NCI-H1048 (cell line): ENCODE measurements at places on chromosomes 16 and 17.

- DNase-seq: no peak
Measured at GRCh38 chr17:50035945-50036344, 20.0 kb upstream of the ITGA3 start.

DNA sequence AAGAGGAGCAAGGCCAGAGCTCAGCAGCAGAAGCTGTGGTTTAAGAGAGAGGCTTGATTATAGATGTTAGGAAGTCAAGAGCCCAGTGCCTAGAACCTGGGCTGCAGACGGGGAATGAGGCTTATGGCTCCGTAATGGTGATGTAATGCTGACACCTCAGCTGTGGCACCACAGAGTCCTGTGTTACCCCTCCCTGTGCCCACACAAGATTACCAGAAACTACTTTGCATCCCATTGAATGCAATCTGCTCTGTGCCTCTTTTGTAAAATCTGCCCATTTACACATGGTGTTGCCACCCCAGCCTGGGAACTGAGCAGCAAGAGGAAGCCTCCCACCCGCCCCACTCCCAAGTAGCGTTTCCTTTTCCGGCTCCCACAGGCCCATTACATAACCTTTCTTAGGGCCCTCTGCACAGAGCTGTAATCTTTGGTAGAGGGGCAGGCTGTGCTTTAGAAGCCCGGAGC, 57.0 kb downstream of the PITPNC1 start:
- DNase-seq: no peak

GRCh38 chr16:15925631-15926030, 23.8 kb upstream of the ABCC1 start:
- DNase-seq: no peak

GRCh38 chr17:80007939-80008338, 27.7 kb downstream of the TBC1D16 start:
- DNase-seq: no peak

DNA sequence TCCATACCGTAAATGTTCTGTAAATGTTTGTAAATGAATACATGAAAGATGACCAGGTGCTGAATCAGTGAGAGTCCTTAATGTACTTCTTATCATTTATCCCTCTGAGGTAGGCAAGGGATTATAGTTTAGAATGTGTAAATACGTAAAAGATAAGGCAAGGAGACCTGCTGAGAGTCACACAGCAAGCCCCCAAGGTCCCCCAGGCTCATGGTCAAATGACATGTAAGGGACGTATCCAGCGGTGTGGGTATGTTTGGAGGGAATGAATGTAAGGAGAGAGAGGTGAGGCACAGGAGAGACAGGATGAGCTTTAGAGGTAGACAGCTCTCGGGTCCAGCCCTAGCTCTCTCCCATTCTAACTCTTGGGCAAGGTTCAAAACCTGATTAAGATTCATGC, 341.8 kb downstream of the WWOX start:
- DNase-seq: no peak

GRCh38 chr16:8956265-8957062, 7.2 kb downstream of the USP7 start:
- DNase-seq: no peak

GRCh38 chr17:16415031-16415924, at the start of gene TRPV2:
Gene TRPV2, plus strand, starts transcription at chr17:16415571. Its CDS starts 2,098 bp downstream, at chr17:16417669.
- DNase-seq: no peak

DNA sequence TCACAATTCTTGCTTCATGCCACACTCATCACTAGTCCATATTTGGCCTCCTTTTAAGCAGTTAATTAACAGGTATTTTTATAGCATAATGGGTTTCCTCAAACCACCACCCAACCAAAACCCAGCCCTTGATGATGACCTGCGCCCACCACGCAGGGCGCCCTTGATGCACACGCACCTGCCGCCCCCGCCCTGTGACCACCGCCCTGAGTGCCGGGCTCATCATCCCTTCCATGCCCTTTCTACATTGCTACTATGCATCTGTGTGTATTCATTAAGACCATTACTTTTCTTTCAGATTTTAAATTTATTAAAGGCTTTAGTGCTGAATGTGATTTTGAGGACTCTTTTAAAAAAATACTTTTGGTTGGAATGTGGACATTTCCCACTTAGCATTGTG, 204.8 kb upstream of the CHMP6 start:
- DNase-seq: no peak

DNA sequence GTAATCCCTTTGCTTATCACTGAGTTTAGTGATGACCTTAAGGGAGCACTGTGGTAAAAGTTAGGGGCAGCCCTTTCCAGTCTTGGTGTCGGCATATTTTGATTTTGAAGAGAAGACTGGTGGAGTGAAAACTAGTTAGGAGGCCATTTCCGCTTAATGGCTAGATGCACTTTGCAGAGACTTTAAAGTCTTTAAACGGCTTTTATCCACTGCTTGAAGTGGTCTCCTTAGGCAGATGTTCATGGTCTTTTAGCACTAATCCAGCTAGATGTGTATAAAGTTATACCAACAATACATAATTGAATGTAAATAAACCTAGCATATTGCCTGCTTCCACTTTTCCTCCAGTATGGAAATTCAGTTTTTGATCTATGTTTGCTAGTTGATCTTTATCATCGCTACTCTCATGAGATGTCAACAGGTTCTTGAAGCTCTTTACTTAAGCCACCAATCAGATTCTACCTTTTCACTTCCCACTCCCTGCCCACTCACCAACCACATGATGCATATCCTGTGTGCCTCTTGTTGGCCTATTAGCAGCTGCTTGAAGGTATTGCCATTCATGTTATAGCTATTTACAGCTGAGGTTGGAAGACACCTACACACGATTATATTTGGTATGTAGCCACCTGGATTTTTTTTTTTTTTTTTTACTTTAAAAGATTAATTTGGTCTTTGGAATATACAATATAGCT, 132.0 kb downstream of the NLK start:
- no peak for DNase-seq

DNA sequence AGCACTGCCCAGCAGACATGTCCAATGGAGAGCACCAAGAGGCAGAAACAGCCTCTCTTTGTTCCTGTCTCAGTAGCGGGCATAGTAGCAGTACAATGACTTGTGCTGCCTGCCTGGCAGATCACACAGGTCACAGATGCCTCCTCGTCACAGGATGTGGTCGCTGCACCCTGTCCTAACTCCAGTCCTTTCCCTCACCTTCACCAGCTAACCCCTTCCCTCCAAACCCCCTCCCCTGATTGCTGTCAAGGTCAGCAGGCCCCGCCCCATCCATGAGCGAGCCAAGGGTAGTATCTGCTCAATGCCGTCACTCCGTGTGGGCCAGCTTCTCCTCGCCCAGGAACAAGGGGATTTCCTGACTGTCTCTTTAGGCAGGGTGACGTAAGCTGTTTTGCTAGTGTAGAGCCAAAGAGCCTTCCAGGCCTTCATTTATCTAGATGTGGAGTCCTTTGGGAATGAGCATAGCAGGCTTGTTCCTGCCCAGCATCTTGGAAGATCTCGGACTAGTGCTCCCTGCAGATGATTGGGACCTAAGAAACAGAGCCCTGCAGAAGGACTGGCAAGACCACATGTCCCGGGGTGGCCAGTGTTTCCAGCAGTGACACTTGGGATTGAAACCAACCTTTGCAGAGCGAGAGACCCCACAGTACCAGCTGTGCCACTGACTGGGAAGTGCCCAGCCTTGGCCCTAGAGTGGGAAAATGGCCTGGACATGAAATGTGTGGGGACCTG, 75.9 kb upstream of the TNRC6C start:
- DNase-seq: no peak

DNA sequence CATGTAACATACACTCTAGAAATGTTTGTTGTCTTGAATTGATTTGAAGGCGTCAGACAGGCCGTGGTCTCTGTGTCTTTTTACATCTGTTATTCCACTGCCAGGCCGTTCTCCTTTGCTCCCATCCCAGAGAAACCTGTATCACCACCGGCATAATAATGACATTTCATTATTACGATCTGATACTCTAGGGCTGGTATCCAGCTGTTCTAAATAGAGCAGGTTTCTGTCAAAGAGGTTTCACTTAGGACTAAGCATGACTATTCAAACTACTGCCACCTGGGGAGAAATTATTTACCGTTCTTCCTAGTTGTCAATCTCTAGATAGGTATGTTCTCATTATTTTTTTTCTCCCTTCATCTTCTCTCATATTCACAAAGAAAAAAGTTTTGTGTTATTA, 1016.2 kb upstream of the EEF2KMT start:
- DNase-seq: no peak

- no peak for DNase-seq
Measured at GRCh38 chr17:41777574-41778188, 8.8 kb downstream of the JUP start.

DNA sequence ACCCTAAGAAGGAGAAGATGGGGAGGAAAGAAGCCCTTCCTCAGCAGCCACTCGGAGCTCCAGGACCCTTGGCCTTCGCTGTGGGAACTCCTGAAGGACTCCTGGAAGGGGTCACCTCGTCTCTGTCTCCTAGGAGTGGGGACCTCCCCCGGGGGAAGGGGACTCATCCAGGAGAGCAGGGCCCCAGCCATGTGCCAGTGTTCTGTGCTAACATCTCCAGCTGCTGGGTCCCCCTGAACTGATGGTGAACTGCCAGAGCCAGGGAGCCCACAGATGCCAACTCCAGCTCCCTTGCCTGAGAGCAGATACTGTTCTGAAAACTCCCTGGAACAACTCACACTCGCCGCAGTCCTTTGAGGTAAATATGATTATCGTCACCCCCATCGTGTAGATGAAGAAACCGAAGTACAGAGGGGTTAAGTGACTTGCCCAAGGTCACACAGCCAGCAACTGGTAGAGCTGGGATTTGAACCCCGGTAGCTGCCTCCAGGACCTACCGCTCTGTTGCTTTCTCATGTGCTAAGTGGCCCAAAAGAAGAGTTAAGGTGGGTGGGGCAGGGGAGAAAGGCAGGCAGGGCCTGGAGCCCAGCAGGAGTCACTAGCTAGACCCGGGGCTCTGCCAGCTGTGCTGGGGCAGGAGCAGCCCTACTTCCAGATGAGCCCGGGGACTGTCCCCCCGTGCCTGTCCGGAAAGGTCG, 10.5 kb downstream of the TIMM22 start:
- no peak for DNase-seq

DNA sequence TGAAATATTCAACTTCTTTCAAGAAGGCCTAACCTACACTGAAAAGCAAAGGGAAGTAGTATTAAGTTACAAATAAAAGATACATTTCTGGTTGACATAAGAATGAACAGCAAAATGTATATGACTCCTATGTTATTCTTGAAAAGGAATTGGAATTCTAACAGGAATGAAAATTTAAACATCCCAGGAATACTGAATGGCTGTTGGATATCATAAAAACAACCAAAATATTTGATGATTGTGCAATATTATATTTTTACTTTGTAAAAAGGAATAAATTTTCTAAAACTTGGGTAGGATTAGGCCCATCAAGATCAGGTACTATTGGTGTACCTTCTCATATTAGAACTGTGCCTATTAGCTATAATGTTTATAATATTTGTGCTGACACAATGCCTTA, 50.0 kb downstream of the CYB5B start:
- DNase-seq: no peak

- no peak for DNase-seq
Measured at GRCh38 chr17:15452746-15453145, 14.7 kb downstream of the CDRT4 start.

GRCh38 chr17:81164371-81165245, 699 bp upstream of the PVALEF start:
- DNase-seq: no peak

DNA sequence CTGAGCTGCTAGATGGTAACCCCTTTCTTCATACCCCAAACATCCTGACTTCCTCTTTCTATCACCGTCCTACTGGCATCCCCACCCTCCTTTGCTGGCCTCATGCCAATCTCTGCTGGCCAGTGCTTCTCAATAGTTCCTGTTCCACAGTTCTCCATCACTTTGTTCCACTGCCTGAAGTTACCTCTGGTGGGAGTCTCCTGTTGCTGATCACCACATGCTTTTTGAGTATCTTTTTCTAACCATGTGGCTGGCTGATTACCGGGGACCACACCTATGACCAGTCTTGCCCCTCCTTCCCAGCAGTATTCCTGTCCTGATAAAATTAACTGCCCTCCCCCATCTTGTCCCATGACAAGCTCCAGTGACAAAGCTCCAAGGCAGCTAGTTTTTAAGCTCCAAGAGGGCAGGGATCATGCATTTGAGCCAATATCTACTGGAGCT, 380.4 kb upstream of the CCL2 start:
- DNase-seq: no peak

- no peak for DNase-seq
Measured at GRCh38 chr16:19939553-19939952, 54.9 kb upstream of the GPRC5B start.

DNA sequence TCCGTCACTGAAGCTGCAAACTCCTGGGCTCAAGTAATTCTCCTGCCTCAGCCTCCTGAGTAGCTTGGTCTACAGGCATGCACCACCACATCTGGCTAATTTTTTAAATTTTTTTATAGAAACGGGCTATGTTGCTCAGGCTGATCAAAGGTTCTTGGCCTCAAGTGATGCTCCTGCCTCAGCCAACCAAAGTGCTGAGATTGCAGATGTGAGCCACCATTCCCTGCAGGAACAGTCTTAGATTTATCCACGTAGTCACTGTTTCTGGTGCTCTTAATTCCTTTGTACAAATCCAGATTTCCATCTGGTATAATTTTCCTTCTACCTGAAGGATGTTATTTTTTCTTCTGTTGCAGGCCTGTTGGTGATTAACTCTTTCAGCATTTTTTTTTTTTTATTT, 13.0 kb downstream of the SLC26A11 start:
- DNase-seq: no peak

GRCh38 chr16:30553393-30553899, 4.7 kb downstream of the ZNF764 start:
- no peak for DNase-seq

DNA sequence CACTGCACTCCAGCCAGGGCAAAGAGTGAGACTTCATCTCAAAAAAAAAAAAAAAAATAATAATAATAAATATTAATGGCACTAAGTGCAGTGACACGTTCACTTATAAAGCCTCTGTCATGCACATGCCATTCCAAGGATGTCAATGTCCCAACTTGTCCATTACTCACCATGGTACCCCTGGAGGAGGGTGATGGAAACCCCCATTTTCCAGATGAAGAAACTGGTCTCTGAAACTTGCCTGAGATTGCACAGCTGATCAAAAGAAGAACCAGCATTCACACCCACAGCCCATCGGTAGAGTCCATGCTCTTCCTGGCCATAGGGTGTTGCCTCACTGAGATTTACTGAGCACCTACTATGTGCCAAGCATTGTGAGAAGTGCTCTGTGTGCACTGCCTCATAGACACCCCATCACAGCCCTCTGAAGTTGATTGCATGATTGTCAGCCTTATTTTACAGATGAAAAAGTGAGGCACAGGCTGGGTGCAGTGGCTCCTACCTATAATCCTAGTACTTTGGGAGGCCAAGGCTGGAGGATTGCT, 123.7 kb downstream of the ABCC1 start:
- no peak for DNase-seq

GRCh38 chr17:76405967-76406647, 21.7 kb downstream of the SPHK1 start:
- DNase-seq: no peak

- DNase-seq: no peak
Measured at GRCh38 chr17:75808905-75809621, 24.5 kb downstream of the UNK start.
